ENCODE measurements at places on chromosomes 7 and 10.

DNA sequence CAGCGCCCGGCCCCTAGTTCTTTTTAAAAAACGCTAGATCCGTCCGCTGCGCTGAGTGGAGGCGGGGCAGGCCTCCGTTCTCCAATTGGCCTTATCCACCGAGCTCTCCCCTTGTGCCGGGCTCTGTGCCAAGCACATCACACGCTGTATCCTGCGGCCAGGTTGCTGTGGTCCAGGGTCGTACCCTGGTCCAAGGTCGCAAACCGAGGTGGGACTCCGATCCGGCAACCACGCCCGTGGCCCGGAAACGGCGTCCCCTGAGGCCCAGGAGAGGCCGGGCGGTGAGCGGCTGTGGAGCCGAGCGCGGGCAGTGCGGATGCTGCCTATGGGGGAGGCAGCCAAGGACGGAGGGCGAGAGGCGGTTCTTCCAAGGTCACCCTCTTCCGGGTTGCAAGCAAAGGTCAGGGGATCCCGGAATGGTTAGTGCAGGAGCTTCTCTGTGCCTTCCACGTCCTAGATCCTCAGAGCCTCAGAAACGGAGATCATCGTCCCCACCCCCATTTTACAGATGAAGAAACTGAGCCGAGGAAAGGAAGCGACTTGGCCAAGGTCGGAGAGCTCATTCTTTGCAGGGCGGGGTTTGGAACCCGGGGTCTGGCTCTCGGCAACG, 72.4 kb upstream of the LRRC4 start:
- no peak for DNase-seq

- no peak for DNase-seq
Measured at GRCh38 chr7:155591055-155591775, 44.9 kb upstream of the CNPY1 start.

- no peak for DNase-seq
Measured at GRCh38 chr7:87912121-87912520, 21.9 kb upstream of the ADAM22 start.

DNA sequence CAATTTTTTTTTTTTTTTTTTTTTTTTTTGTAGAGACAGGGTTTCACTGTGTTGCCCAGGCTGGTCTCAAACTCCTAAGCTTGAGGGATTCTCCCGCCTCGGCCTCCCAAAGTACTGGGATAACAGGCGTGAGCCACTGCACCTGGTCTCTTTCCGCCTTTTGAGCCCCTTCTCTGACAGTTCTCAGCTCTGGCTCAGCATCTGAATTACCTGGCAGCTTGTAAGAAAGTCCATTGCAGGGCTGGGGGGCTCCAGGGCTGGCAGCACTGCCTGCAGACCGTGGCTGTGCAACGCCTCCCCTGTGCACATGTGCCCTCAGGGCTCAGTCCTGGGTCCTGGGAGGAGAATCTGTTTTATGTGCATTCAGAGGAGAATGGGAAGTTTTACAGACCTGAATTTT, 37.6 kb downstream of the VWA2 start:
- no peak for DNase-seq

- DNase-seq = peak; percentile 20
Measured at GRCh38 chr10:119652361-119652730, 1.2 kb downstream of the BAG3 start.

GRCh38 chr7:23514755-23515154, 17.0 kb downstream of the TRA2A start:
- DNase-seq = no peak
